ENCODE measurements at places on chromosomes 3 and 15.

DNA sequence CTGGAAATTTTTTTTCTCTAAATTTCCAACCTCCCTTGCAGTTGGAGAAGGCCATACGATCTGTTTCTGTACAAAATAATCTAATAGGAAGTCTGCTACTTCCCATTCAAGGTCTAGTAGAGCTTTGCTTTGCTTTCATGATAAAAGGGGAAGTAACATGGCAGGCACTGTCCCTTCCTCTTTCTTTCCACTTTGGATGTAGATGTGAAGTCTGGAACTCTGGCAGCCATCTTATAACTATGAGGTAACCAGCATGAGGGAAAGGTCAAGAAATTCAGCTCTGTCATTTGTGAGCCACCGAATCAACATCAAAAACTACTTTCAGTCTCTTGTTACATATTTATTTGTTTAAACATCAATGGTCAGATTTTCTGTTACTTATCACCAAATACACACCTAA is 156.3 kb downstream of the MTHFS start:
- no peak for DNase-seq

GRCh38 chr3:168251371-168251770 is 155.6 kb upstream of the GOLIM4 start:
- DNase-seq: no peak

DNA sequence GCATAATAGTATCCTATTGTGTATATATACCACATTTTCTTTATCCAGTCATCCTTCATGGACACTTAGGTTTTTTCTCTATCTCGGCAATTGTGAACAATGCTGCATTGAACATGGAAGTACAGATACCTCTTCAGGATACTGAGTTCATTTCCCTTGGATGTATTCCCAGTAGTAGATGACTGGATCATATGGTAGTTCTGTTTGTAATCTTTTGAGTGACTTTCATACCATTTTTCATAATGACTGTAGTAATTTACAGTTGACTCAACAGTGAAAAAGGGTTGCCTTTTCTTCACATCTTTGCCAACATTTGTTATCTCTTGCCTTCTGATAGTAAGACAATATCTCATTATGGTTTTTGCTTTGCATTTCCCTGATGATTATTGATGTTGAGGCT is 21.8 kb downstream of the MYH15 start:
- no peak for DNase-seq

DNA sequence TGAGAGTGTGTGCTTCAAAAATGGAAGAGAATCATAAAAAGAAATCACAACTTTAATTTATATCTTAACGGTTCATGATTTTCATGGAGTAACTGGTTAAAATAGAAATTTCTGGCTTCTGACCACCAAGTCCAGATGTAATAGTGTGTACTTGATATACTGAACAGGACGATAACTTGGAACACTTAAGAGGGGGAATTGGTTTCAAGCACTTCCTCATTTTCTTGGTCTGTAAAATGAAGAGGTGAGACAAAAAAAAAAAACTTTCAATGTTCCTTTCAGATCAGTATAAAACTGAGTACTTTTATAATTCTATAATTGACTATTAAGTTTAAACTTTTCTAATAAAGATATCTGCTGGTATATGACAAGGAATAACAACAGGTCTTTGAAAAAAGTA is 64.0 kb upstream of the TRA2B start:
- DNase-seq: no peak

GRCh38 chr3:11435440-11436165 is 163.4 kb downstream of the ATG7 start:
- DNase-seq: no peak

- DNase-seq: no peak
Observed at GRCh38 chr3:142641504-142641903, 45.3 kb downstream of the PLS1 start.

- DNase-seq: no peak
Observed at GRCh38 chr15:57038496-57038895, 120.1 kb downstream of the TCF12 start.

- DNase-seq: peak; percentile 67
Observed at GRCh38 chr3:37779289-37780152, 82.2 kb upstream of the CTDSPL start.

DNA sequence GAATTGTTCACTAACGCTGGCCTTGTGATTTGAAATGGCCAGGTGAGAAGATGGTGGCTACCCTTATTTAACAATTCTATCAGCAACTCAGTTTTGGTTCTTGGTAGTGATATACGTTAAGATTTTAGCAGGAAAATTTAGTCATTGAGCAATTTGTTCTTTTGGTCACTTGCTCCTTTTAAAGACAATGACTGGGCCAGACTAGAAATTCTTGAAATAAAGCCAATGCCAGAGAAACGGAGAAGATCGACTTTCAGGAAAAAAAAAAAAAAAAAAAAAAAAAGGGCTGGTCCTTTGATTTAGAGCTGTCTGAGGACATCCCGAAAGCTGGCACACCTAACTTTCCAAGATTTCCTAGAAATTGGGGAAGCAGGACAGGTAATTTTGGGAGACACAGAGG is 178.5 kb downstream of the FNDC3B start:
- DNase-seq: no peak

- DNase-seq: no peak
Observed at GRCh38 chr3:89580859-89581258, 473.4 kb downstream of the EPHA3 start.

GRCh38 chr3:13235079-13235478 is 161.8 kb upstream of the IQSEC1 start:
- DNase-seq: no peak

- DNase-seq: no peak
Observed at GRCh38 chr15:78420220-78420619, 17.8 kb upstream of the IREB2 start.

GRCh38 chr15:57657619-57658018 is 48.9 kb upstream of the POLR2M start:
- DNase-seq: no peak

GRCh38 chr3:57810048-57810447 is 53.9 kb downstream of the SLMAP start:
- no peak for DNase-seq

GRCh38 chr3:111592936-111593335 is 2.2 kb downstream of the ZBED2 start:
- DNase-seq: no peak

- no peak for DNase-seq
Observed at GRCh38 chr3:47000198-47000815, 20.8 kb downstream of the NBEAL2 start.

DNA sequence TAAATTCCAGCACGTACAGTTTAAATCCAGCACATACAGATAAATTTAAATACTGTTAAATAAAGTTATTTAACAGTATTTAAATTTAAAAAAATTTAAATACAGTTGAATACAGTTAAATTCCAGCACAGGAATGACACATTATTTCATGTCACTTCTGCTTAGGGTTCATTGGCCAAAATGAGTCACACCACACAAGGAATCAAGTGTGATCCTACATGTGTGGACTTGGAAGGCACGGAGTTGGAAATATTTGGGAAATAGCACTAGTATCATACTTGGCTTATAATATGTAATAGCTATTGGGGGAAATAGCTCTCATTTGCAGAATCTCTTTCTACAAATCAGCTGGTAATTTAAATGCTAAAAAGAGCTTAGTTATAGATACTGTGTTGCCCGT is 10.6 kb downstream of the RAB7A start:
- no peak for DNase-seq

DNA sequence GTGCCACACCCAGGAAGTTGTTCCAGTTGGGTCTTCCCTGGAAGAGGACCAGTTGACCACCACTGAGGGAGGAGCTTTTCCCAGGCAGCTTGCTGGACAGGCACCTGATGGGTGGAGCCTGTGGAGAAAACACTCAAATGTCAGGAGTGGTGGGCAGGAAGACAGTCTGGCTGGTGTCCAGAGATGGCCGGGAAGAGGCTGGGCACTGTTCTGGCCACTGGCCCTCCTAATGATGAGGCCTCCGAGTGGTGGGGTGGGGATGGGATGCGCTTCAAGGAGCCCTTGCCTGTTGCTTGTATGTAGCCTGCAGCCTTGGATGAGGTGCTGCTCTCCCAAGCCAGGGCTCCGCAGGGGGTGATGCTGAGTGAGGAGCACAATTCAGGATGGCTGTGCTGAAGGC is 12.3 kb downstream of the PLEKHO2 start:
- DNase-seq: no peak

GRCh38 chr15:100731267-100732152 is 129.1 kb downstream of the ASB7 start:
- no peak for DNase-seq

GRCh38 chr3:10185804-10186762 is 21.4 kb downstream of the IRAK2 start:
- DNase-seq: no peak

DNA sequence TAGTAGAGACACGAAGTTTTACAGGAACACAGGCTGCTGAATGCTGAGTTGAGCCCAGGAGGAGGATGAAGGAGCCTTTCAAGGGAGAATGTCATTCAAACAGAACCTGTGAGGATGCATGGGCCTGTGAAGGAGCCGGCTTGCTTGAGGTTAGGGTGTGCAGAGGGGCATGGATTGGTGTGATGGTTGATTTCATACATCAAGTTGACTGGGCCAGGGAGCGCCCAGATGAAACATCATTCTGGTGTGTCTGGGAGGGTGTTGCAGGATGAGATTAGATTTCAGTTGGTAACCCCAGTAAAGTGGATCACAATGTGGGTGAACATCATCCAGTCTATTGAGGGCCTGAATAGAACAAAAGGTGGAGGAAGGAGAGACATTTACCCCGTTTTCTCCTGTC is 243.6 kb downstream of the EDEM1 start:
- DNase-seq: no peak

- no peak for DNase-seq
Observed at GRCh38 chr3:182597621-182598041, 195.7 kb upstream of the ATP11B start.

DNA sequence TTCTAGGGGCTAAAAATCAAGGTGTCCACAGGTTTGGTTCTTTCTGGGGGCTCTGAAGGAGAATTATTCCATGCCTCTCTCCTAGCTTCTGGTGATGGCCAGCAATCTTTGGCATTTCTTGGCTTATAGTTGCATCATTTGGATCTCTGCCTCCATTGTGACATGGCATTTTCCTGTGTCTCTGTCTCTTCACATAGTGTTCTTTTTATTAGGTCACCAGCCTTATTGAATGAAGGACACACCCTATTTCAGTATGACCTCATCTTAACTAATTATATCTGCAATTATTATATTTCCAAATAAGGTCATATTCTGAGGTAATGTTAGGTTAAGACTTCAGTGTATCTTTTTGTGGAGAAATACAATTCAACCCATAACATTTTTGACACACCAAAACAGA is 3.2 kb upstream of the GBE1 start:
- DNase-seq: no peak

DNA sequence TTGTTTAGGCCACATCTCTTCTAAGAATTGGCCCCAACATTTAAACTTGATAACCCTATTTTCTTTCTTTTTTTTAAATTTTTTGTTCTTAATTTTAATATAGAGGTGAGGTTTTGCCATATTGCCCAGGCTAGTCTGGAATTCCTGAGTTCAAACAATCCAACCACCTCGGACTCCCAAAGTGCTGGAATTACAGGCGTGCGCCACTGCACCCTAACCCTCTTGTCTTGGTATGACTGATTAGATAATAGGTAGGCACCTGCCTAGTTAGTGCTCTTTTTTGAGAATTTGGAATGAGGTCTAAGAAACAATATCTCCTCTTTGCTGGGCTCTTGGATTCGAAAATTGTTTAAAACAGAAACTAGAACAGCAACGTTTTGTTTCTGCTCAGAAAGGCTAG is 116.4 kb upstream of the GOLGA6L6 start:
- no peak for DNase-seq

- peak; percentile 55 for DNase-seq
Observed at GRCh38 chr3:112007633-112008032, 8.9 kb downstream of the TAGLN3 start.

DNA sequence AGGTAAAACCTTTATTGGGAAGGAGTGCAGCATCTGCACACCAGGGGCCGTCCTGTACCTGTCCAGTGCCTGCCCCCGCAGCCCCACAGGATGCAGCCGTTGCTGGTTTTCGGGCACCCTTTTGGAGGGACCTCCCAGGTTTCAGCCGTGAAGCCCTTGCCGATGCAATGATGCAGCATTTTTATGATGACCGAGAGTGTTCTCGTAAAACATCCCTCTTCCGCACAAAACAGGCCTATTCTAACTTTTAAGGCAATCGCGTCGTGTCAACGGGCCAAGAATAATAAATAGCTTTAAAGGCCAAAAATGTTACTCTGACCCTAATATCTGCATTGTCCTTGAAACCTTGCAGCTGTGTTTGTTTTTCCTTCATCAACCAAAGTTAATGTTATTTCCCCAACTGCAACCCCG is 126.1 kb downstream of the LRRK1 start:
- no peak for DNase-seq

DNA sequence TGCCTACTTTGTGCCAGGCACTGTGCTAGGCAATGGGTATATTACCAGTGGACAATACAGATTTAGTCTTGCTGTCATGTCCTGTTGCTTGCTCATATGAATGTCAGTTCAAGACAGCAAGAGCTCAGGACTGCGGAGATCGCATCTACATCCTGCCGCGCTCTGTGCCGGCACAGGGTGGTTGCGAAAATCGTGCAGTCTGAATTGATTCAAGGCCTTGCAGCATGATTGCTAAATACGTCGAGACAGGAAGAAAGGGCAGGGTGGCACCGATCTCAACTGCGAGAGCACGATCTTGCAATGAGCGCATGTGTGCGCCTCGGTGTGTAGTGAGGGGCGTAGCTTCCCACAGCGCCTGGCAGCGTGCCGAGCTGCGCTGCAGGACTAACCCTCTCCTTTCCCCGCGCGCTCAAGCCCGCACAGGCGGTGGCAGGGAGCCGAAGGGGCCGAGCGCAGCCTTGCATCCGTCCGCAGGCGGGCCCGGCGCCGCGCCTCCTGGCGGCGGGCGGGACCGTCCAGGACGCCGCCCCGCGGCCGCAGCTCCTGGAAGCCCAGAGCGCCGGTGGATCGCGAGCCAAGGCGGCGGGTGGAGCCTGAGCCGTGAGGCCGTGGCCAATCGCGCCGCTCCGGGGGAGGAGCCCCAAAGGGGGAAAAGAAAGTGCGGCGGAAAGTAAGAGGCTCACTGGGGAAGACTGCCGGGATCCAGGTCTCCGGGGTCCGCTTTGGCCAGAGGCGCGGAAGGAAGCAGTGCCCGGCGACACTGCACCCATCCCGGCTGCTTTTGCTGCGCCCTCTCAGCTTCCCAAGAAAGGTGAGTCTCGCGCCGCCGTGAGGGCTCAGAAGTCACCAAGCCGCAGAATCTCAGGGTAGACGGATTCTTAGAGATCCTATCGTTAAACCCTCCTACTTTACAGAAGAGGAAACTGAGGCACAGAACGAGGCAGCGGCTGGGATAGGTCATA is at the start of gene IL1RAP:
TSS of gene IL1RAP (plus strand) at position 677 of the 962 bp plus-strand sequence. CDS start 50,205 bp downstream, outside the sequence.
- DNase-seq: peak; percentile 98

DNA sequence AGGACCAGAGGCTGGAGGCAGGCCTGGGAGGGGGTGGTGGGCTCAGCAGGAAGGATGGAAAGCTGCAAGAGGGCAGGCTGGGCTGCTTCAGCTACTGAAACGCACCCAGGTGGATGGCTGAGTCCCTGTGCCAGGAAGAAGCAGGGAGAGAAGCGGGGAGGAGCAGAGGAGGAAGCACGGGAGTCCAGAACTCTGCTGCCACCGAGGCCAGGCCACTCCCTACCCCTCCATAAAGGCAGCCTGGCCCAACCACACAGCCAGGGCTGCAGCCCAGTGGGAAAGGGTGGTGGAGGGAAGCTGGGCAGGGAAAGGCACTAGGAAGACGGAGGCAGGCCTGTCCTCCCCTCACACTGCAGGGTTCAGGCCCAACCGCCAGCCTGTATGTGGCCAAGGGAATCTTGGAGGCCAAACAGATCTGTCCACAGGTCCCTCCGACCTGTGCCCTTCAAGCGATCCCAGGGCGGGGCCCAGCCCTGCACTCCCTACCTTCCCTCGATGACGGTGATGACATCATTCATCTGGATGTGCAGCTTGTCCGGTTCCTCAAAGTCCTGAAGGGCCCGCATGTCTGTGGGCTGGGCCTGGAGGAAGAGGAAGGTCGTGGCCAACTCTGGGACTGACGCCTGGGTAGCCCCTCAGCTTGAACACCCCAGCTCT is 30.5 kb downstream of the TNK2 start:
- no peak for DNase-seq
